ENCODE measurements at places on chromosomes 1 and 21.
A peak's percentile ranks its signal among the peaks of the same experiment; 100 is the strongest.

- DNase-seq: no peak
Observed at GRCh38 chr1:60949826-60950197, 132.5 kb upstream of the NFIA start.

- DNase-seq: peak; percentile 58
Observed at GRCh38 chr1:3785456-3786157, 10.7 kb downstream of the LRRC47 start.

DNA sequence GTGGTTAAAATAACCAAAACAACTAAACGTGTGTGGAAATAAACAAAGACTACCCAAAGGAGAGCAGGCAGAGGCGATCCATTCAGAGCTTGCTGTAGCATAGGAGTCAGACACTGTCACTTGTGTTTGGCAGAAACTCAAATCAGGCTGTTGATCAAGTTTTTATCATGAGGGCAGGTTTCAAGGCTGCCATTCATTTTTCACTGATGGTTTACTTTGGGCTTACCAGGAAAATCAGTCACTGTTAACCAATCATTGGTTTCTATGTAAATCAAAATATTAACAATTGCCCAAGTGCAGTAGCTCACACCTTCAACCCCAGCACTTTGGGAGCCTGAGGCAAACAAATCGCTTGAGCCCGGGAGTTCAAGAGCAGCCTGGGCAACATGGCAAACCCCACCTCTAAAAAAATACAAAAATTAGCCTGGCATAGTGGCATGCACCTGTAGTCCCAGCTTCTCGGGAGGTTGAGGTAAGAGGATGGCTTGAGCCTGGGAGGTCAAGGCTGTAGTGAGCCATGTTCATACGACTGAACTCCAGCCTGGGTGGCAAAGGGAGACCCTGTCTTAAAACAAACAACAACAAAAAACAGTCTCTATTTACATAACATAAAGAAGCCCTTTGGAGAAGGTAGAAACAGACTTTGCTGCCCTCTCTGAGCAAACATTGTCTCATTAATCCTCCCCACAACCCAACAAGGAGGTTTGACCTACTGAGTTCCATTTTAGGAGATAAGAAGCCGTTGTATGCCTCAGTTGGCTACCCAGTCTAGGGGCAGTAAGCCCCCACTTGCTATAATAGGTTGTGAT is 21.1 kb upstream of the ETS2 start:
- no peak for DNase-seq

GRCh38 chr1:157496121-157496526 is 56.2 kb downstream of the FCRL5 start:
- DNase-seq: peak; percentile 91

DNA sequence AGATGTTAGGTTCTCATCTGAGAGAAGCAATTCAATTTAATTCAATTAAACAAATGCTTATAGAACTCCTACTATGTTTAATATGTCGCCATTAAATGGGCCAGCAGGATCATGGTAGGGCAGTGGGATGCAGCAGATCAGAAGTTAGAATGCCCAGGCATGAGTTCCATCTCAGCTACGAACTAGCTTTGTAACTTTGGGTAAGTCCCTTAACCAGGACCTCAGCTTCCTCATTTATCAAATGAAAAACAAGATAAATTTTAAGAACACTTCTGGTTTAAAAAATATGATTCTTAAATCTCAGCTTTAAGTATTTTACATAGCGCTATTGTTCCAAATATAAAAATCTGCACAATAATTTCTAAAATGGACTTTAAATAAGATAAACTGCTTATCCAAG is 67.5 kb upstream of the GFI1 start:
- no peak for DNase-seq

GRCh38 chr1:148379170-148379500 is 104.0 kb downstream of the PPIAL4G start:
- no peak for DNase-seq

DNA sequence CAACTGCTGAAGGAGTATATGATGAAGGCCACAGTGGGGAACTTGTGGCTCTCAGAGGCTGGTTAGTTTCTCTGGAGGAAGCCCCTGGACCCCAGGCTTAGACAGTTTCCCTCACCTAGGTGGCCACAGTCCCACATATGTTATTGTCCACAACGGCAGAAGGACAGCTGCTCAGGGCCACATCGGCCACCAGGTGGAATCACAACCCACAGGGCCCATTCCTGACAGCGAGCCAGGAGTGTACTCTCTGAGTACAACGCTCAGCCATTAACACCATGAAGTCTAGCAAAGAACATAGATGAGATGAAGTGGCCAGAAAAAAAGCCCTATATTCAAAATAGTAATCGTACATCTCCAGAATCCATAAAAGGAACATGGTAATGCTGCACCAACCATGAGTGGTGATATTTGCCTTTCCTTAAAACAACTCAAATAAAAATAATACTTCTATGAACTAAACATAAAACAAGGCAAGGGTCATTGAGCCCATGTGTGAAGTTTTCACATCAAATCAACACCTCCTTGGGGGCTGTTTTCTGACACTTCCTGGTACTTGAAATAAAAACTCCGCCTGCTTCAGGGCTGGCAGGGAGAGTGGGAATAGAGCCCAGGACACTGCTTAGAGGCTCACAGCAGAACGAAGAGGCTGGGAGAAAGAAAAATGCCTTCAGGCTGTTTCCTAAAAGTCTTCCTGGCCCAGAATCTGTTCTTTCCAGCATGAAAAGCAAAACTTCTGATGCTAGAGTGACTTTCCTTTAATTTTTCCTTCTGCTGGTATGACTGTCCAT is 383.3 kb downstream of the HHAT start:
- no peak for DNase-seq

DNA sequence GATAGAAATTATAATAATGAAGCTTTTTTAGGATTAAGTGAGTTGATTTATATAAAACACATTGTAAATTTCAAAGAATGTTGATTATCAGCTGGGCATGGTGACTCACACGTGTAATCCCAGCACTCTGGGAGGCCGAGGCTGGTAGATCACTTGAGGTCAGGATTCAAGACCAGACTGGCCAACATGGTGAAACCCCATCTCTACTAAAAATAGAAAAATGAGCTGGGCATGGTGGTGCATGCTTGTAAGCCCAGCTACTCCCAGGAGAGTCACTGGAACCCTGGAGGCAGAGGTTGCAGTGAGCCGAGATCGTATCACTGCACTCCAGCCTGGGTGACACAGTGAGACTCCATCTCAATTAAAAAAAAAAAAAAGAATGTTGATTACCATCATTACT is 18.4 kb downstream of the ADAMTS1 start:
- DNase-seq: no peak

DNA sequence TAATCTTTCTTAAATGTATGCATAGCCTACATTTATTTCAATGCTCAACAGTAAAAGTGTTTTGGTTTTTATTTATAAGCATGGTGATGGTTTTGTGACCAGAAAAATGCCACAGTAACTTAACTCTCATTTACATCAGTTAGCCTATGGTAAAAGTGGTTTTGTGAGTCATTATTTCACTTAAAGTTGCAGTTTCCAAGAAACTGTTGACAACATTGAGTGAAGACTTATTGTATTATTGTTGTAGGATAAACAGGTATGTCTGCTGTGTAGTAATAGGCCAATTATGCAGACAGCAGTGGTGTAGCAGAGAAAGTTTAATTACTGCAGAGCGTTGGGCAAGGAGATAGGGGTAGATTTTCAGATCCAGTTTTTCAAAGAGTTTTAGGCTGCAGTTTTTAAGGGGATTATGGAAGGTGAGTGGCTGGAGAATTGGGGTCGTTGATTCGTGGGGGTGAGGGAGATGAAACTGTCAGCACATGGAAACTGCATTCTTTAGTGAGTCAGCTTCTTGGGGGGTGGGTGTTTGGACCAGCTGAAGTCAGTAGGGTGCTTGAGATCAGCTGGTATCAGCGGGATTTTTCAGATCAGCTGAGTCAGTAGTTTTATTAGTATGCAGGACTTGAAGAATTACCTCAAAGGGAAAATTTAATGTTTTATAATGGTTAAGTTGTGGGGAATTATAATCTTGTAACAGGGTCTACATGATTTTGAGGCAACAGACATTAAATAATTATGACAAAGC is 168.7 kb upstream of the FMN2 start:
- DNase-seq: peak; percentile 14

DNA sequence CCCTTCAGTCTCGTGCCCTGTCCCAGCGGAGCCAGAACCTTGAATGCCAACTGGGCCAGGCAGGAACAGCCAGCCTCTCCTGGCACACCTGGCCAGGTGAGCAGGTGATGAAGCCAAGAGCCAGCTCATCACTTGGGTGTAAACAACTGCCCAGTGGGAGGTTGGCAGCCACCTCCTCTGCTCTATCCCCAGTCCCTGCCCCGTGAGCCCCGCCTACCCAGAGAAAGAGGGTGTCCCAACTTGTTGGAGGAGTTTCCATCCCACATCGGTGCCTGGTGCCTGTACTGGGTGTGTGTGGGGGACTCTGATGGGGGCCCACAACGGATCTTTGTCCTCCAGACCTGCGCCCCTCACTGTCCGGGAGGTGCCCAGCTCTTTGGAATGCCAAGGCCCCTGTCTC is 17.8 kb upstream of the FAM131C start:
- no peak for DNase-seq

DNA sequence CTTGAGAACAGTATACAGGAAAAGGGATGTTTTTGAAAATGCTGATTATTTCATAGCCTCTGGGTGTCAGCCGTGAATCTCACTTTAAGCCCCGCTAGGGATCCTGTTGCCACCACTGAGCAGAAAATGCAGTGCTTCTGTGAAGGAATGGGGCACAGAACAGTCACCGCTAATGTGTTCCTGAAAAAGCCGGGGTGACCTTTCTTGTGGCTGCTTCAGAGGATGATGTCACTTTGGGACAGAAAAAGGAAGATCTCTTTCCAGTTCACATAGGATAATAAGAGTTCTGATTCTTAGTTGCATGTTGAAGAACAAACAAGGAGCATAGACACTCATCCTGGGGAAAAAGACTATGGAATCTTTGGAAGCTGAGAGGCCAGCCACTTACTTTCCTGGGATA is 349.6 kb downstream of the DISC1 start:
- DNase-seq: no peak

DNA sequence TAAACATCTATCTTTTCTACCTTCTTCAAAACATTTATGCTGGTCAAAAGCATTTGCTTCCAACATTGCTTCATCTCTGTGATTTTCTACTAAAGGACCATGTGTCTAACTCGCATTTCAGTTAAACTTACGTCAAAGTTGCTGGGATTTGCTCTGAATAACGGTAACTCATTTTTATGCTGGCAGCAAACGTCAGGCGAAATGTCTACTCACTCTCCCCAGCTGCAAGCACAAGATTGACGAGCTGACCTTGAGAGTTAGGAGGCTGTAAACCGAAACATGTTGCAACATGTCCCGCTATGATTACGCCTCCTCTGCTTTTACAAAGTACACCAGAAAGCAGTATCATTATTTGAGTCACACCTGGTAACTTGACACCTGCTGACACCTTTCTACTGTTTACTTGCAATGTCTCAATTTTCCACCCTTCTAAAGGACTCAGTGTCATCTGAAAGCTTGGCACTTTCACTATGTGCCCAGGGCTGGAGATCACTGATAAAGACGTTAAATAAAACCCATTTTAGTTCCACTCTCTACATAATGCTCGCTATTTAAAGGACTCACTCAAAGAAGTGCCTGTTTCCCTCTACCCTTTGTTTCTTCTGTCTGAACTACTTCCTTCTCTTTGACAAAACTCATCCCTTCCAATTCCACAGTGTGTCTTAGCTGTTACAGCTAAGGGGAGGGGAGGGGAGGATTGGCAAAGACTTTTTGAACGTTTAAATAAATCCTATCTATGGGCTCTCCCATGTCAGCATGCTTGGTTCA is 111.9 kb downstream of the PTPN14 start:
- peak; percentile 77 for DNase-seq

DNA sequence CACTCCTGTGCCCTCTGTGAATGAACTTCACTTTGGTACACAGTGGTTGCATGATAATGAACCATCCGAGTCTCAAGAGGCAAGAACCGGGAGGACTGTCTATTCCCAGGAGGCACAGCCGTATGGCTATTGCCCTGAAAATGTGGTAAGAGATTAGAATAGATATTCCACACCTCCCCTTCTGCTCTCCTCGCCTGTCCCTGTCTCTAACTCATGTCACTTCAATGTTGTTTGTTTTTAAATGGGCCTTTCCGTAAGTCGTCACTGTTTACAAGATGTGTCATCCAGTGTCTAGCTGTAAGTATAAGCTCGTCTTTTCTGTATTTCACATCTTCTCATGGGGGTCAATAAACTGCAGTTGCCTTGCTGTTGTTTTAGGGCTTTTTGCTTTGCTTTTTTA is 122.2 kb downstream of the PATJ start:
- no peak for DNase-seq

DNA sequence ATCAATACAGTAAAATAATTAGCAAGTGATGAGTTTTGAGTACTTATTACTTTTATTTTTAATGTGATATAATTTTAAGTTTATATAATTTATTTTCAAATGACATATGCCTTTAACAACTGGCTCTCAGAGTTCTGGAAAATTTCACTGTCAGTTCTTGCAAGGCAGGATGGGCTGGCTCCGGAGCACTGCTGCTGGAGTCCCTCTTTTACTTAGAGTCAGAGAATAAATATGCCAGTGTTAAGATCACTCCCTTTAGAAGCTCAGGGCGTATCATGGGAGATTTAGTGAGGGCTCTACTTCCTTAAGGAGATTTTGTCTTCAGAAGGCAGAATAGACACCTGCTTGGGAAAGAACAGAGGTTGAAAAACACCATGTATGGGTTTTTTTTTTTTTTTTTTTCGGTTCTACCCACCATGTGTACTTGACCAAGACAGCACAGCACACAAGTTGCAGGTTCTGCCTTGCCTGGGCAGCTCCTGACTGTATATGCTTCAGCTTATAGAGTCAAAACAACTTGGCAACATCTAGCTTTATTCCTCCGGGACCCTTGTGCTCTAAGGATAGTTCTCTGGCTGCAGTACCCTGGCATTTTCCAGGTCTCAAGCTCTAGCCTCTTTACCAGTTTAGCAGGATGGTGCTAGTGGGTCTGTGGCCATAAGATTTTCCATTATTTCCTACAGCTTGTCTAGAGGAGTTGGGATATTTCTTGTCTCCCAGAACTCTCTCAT is 29.7 kb upstream of the FMOD start:
- DNase-seq: no peak

DNA sequence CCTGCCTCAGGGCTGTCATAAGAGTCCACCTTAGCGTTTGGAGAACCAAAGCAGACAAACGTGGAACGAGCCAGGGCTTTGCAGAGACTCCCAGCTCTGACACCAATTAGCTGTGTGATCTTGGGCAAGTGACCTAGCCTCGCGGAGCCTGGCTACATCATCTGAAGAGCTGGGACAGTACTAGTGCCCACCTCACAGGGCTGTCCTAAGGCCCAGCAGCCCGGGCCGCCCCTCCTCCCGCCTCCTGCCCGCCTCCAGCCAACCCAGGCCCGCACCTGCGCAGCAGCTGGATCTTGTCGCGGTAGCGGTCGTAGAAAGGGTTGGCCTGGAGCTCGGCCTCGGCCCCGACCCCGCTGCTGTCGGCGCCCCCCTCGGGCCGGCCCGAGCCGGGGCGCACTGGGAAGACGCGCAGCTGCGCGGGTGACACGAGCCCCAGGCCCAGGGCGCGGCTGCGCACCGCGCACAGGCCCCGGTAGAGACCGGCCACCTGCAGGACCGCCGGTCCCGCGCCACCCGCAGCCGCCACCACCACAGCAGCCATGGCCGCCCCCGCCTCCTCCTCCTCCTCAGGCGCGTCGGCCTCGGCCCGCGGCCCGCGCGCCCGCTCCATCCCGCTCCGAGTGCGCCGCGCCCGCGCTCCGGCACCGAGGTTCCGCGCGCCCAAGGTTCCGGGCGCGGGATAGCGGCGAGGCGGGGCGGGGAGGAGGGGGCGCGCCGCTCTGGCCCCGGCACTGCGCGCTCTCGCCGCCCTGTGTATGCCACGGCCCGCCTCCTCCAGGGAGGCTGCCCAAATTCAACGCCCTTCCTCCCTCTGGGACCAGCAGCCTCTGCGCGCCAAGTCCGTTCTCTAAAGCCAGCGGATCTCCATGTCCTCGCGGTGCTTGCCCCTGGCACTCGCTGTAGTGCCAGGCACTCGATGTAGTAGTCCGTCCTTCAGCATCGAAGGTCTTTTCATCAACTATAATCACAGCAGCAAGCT is at the start of gene ATPAF1:
TSS of gene ATPAF1 (minus strand) at position 583 of the 979 bp plus-strand sequence. CDS start at position 541, 42 bp downstream.
- peak; percentile 72 for DNase-seq
